Fibroblast of mammary gland (primary cell): ENCODE measurements at places on chromosomes 6 and 20.

- DNase-seq: no peak
Measured at GRCh38 chr6:136108361-136108945, 141.7 kb downstream of the MTFR2 start.

DNA sequence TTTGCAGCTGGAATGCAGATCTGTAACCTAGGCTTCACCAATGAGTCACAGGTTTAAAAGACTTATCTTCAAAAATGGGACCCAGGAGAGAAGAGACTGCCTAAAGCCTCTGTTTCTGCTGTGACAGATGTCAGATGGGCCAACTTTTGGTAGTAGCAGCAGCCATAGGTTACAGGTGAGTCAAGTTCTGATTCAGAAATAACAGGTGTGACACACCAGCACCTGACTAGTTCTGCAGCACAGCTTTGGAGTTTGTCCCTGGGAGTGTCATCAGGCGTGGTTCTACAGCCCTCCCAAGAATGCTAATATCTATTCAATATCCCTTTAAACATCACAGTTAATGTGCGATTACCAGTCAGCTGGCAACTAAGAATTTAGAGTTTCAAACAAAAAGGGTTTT lies 121.9 kb upstream of the BTN3A2 start:
- no peak for DNase-seq

DNA sequence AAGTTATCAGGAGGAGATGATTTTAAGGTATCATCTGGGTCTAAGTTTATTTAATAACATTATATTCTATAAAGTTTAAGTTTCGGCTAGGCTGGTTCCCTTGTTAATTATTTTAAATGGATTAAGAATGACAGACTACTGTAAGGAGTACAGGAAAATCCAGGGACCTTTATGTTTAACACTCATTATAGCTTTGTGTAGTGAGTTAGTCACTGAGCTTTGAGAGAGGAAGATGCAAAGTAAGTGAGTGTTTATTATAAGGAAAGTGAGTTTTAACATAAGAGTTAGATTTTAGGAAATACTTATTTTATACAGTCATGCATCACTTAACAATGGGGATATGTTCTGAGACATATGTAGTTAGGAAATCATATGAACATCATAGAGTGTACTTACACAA lies 485.5 kb downstream of the MMUT start:
- DNase-seq: peak; percentile 2

GRCh38 chr6:121904559-121904958 lies 469.1 kb downstream of the GJA1 start:
- no peak for DNase-seq

DNA sequence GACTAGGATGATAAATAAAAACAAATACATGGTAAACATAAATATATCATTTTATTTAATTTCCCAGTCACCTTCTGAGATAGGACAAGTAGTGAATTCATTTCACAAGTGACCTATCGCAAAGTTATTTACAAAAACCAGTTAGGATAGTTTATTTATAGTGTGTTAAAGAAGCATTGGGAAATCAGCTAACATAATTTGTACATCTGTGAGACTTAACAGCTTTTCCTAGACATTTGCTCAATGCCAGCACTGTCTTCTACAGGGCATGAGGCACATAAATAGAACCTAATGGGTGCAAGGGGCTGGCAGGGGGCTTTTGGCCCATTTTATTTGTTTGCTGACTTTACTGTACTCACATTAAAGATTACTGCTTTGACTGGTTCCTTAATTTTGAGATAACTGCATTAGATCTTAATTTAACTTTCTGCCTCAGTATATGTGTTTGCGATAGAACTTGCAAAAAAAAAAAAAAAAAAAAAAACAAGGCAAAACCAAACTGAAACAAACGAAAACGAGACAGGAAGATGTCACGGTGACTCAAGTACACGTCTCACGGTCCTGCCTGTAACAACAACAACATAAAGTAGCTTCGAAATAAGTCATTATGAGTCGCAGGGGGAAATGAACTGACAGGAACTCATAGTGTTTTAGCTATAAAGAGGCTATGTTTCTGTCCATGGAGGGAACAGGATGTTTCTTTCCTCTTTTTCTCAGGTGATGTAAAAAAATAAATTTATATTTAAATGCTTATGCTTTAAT lies 133.7 kb upstream of the GMDS start:
- peak; percentile 89 for DNase-seq

DNA sequence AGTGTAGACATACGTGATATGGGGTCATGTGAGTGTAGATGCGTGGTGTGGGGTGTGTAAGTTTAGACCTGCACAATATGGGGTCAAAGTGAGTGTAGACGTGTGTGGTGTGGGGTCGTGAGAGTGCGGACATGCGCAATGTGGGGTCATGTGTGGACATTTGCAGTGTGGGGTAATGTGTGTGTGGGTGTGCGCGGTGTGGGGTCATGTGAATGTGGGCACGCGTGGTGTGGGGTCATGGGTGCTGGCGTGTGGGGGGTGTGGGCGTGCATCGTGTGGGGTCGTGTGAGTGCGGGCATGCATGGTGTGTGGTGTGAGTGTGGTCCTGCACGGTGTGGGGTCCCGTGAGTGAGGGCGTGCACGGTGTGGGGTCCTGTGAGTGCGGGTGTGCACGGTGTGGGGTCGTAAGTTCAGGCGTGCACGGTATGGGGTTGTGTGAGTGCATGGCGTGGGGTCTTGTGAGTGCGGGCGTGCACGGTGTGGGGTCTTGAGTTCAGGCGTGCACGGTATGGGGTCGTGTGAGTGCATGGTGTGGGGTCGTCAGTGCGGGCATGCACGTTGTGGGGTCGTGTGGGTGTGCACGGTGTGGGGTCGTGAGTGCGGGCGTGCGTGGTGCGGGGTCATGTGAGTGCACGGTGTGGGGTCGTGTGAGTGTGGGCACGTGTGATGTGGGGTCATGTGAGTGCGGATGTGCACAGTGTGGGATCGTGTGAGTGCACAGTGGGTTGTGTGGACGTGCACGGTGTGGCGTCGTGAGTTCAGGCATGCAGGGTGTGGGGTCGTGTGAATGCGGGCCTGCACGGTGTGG lies 14.3 kb downstream of the PCMTD2 start:
- DNase-seq: no peak

DNA sequence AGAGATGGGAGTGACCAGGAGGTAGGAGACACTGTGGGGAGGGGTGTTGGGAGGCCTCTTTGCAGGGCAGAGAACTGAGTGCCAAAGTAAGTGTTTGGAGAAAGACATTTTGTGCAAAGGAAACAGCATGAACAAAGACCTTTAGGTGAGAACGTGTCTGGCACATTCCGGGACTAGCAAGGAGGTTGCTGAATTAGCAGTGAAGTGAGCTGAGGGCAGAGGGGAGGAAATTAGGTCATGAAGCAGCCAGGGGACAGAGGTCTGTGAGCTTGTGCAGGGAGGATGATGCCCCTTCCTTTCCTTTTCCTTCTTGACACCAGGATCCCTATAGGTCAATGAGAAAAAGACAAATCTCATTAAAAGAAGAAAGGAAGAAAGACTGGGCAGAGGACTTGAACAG lies 21.4 kb upstream of the AHCY start:
- no peak for DNase-seq

GRCh38 chr6:73832313-73832712 lies 136.3 kb downstream of the CD109 start:
- DNase-seq: peak; percentile 95

DNA sequence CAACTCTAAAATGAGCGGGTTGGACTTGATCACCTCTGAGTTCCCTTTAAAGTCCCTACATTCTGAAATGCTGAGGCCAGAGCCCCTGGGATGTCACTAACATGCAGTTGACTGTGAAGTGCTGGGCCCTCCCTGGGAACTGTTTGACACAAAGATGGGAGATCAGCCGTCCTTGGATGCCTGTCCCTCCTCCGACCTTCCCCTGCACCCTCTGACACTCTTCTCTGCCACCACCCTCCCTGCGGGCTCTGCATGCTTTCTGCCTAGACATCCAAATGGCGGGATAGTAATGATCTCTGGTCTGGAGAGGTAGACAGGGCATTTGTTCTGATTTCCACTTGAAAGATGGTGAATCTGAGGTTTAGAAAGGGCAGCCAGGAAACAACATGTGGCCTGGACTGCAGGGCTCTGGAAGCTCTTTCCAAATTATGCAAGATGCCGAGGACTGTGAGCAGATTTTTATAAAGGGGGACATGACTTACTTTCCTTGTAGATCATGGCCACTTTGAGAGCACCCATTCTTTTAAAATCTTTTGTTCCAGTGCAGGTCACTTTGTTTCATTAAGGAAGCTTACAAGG lies 113.2 kb downstream of the ZDHHC14 start:
- DNase-seq: no peak

DNA sequence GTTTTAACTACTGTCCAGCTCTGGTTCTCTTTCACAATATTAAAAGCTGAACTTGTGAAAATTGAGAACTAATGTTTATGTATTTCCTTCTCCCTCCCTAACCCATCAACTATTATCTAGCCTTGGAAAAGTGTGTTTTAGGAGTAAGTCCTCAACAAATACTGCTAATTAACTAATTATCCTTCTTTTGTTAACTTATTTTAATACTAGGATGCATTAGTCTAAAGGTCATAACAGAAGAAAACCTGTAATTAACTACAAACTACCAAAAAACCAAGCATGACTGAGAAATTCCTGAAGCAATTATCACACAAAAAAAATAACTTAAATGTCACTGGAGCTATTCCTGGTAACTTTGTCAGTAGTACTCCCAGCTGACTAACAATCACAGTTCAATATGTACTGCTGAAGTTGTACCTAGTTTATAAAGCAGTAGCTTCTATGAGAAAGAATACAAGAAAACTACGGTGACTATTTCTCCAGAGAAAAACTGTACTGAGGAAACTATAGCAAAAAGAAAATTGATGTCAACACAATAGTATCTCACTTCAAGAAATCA lies 301.9 kb downstream of the LAMA2 start:
- DNase-seq: peak; percentile 32

- no peak for DNase-seq
Measured at GRCh38 chr6:163637524-163637923, 223.0 kb downstream of the QKI start.

DNA sequence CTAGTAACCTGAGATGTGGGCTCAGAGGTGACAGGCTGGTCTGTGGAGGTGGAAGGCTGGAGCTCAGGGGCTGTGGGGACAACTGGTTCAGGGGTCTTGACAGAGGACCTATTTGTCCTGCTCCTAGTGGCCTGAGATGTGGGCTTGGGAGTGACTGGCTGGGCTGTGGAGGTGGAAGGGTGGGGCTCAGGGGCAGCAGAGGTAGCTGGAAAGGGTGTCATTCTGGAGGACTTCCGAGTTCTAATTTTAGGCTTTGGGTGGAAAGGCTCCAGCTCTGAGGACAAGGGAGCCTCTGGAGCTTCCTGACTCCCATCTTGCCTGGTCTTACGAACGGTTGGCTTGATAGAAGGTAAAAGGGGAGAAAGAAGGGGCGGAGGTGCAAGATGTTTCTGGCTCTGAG lies 11.5 kb downstream of the MDC1 start:
- no peak for DNase-seq

DNA sequence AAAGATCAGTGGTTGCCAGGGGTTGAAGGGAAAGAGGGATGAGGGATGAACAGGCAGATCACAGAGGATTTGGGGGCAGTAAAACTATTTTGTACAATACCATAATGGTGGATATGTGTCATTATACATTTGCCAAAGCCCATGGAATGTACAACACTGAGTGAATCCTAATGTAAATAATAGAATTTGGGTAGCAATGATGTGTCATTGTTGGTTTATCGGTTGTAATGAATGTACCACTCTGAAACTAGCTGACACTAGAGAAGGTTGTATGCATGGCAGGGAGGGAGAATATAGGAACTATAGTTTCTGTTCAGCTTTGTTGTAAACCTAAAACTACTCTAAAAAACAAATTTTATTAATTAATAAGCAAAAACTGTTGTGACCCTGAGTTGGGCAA lies 17.8 kb upstream of the ASF1A start:
- DNase-seq: peak; percentile 39

DNA sequence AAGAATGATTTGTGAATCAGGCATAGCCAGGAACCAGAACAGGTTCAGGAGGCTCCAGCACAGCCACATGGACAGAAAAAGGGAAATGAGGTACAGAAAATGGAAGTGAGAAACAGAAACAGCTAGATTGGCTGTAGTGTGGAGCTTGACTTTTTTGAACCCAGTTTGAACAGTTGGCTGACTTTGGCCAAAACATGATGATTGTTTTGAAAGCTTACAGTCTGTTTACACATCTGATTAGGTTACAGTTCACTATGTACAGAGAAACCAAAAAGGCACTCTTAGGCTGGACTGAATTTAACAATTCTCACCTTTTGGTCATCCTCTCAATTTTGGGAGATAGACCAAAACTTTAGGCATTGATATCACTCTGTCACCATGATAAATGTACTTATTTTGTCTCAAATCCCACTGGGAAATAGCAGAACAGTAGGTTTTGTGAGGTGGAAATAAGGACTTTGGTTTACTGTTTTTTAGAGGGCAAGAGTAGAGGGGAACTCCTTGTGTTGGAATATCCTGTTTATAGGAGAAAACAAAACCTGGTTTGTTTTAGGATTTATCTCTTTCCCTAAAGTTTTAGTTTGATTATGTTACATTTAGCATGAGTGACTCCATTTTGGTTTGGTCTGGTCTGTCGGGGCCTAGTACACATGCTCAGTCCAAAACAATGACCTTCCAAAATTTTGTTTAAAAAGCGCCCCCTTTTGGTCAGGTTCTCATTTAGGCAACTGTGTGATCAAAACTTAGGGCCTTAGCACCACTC lies 123.1 kb downstream of the OLIG3 start:
- DNase-seq: peak; percentile 10

DNA sequence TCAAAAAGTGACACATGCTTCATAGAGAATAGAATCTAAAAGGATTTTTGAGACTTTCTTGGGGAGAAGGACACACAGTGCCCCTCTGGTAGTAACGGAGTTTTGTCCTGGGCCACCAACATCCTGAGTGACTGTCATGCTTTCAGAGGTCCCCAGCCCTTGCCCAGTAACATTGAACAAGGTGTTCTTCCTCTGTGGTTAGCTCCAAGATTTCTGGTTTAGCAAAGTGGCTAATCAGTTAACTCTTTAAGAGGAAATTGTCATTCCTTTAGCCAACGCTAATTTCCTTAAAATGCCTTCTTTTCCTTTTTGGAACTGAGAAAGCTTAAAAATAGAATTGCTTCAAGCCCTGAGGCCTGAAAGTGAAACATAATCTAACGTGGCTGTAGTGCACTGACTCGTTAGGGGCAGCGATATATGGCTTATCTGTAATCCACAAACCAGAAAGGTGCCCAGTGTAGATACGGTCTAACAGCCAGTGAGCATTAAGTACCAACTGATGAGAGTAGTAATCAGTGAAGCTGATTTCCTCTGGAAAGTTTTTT lies 7.8 kb downstream of the E2F3 start:
- DNase-seq: no peak

DNA sequence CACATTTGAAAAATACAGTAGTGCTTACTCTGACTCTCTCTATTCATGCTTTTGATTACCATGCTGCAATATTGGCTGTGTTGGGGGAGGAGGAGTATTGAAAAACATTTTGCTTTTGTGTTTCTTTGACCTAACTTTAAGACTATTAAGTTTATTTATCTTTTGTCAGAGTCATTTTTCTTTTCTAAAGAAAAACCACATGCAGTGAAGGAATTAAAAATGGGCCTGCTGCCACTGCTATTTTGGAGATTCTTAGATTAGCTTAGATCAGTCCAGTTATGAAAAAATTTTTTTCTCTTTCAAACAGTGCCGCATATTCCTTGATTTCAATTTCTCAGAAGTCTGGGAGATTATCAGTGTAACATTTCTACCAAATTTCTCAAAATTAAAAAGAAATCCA lies 36.1 kb downstream of the BCKDHB start:
- DNase-seq: peak; percentile 16

GRCh38 chr6:110366256-110366655 lies 8.1 kb upstream of the METTL24 start:
- DNase-seq: no peak
